ENCODE measurements at places on chromosomes 2 and 18.

- peak; percentile 20 for DNase-seq
- no peaks in the 10 kb centered on the region for H3K4me1 ChIP-seq
- H3K27me3 ChIP-seq: no peaks in the 10 kb centered on the region
- H3K27ac ChIP-seq: no peak overlapping the region
- H3K36me3 ChIP-seq: peaks cover 24% of the 10 kb centered on the region
Measured at GRCh38 chr2:239192456-239192855, 208.4 kb downstream of the HDAC4 start.

GRCh38 chr2:49959961-49960553, 805.7 kb upstream of the FSHR start:
- no peak overlapping the region for H3K4me3 ChIP-seq
- H3K27ac ChIP-seq: no peak overlapping the region
- H3K36me3 ChIP-seq: no peaks in the 10 kb centered on the region
- DNase-seq: no peak

DNA sequence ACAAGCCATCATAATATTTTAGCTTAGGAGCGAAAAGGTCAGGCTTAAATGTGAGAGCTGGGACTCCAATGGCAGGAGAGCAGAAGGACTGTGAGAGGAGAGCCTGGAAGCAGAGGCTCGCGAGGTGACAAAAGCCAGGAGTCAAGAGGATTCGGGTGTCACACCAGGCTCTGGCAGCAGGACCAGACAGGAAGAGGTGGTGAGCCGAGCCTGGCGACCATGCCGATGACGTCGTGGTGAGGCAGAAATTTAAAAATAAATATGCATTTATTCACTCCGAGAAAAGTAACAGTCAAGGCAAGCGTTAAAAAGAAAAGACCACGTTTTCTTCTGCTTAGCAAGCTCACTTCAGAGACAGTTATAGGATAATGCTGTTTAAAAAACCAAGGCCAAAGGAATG, 31.3 kb upstream of the ZNF236 start:
- H3K4me1 ChIP-seq: no peaks in the 10 kb centered on the region
- DNase-seq: no peak
- H3K27me3 ChIP-seq: no peaks in the 10 kb centered on the region
- H3K27ac ChIP-seq: no peak overlapping the region

DNA sequence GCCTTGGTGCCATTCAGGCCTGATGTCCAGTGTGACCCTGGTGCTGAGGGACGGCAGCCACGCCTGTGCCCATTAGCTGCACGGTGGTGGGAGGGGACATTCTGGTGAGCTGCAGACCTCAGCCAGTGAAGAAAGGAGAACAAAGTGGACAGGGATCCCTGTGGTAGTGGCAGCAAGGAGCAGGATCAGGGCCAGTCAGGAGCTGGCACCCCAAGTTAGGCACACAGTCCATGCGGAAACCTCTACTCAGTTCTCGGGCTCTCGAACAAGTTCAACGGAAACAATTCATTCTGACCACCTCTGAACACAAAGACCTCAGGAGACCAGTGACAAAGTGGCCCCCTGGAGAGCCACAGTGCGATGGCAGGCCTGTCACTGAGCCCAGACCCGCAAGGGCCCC, 30.1 kb downstream of the COA5 start:
- DNase-seq: no peak
- H3K27ac ChIP-seq: no peak overlapping the region
- no peaks in the 10 kb centered on the region for H3K27me3 ChIP-seq
- peaks cover 62% of the 10 kb centered on the region for H3K36me3 ChIP-seq
- no peak overlapping the region for H3K4me3 ChIP-seq

DNA sequence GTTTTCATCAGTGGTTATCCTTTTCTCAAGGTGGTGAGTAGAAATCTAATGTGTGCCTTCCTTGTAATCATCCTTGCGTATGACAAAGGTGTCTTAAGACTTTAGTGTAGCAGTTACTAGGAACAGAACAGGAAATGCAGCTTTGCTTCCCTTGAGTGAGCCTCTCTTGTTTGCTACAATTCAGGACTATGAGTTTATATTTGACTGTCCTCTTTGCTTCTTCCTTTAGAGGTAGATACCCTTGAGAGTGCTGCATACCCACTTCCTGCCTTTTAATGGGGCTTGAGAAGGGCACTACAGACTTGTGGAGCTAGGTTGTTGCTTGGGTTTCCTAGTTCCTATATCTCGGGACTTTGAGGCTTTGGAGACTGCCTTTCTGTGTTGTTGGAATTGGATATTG, 3.8 kb downstream of the KCNJ13 start:
- H3K27ac ChIP-seq: no peak overlapping the region
- no peak for DNase-seq
- no peaks in the 10 kb centered on the region for H3K4me1 ChIP-seq
- H3K36me3 ChIP-seq: peaks cover 25% of the 10 kb centered on the region
- no peaks in the 10 kb centered on the region for H3K27me3 ChIP-seq

GRCh38 chr2:74066491-74067203, 81.1 kb downstream of the BOLA3 start:
- no peak overlapping the region for H3K27ac ChIP-seq
- no peaks in the 10 kb centered on the region for H3K4me1 ChIP-seq
- no peak overlapping the region for H3K4me3 ChIP-seq
- no peaks in the 10 kb centered on the region for H3K27me3 ChIP-seq

DNA sequence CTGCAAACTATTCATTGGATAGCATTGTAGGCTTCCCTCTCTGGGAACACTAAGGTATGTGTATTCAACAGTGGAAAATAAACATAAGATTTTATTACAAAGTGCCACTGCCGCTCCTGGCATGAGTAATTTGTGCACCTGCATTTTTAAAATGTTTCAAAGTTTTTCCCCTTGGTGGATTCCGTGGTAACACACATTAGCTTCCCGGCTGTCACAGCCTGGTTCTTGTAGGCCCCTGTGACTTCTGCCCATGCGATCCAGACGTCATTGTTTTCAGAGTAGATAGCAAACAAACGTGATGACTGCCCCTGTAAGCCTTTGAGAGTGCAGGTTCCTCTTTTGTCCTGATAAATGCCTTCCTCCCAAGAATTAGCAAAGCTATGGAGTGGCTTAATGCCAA, 421.0 kb downstream of the ZNF521 start:
- DNase-seq: no peak
- peaks cover 8% of the 10 kb centered on the region for H3K4me1 ChIP-seq
- H3K4me3 ChIP-seq: no peak overlapping the region

DNA sequence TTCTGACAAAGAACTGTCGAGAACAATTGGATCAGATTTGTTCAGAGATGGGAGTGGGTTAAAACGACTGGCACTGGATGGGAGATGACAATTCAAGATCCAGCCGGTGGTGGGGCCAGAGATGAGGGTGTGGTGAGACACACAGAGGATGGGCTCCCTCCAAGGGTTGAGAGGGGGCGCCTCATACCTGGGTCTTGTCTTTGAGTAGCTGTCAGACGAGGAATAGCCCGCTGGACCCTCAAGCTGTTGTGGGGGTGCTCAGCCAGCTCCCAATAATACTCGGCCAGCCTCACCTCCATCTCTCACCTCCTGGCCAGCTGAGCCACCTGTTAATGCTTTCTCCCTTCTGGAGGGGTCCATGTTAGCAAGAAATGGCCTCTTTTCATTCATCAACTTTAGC, 14.0 kb downstream of the INPP5D start:
- no peak overlapping the region for H3K27ac ChIP-seq
- no peak overlapping the region for H3K4me3 ChIP-seq
- no peaks in the 10 kb centered on the region for H3K27me3 ChIP-seq
- no peaks in the 10 kb centered on the region for H3K36me3 ChIP-seq
- H3K4me1 ChIP-seq: peaks cover 4% of the 10 kb centered on the region

DNA sequence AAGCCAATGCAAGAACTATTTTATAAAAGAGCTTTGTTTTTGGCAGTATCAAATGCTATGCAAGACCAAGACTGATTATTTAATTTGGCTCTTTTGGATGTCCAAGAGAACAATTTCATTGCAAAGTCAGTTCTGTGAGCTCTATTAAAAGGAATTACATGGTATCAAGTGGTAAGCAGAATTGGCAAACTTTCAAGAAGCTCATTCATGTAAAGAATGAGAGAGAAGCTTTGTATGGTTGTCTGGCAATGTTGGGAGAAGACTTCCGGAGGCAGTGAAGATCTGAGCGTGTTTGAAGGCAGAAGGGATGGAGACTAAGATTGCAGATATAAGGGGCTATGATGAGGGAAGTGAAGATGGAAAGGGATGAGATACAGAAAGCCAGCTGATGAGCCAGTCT, 49.6 kb downstream of the CPS1 start:
- H3K27me3 ChIP-seq: no peaks in the 10 kb centered on the region
- no peaks in the 10 kb centered on the region for H3K4me1 ChIP-seq
- H3K36me3 ChIP-seq: no peaks in the 10 kb centered on the region
- H3K4me3 ChIP-seq: no peak overlapping the region

DNA sequence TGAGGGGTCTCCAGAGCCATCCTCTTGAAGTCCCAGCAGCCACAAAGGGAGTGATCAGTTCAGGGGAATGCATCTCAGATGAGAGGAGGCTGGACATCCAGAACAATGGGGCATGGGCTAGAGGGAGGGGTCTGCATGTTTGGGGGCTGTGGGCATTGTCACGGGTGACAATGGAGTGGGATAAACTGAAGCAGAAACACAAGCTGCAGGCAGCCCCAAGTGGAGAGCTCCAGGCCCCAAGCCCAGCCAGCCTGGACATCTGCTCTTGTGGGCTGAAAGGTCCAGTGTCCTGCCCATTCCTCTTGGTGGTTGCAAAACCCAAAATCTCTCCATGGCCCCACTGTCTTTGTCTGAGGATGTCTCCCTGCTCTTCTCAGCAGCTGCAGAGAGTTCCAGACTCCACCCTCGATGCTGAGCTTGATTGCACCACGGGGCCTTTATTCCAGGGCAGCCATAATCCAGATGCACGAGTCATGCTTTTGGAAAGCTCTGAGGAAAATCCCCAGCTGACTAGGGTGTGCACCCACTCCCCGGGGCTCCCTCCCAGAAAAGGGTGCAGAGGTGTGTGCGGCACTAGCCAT, 149.4 kb downstream of the TNS1 start:
- H3K27ac ChIP-seq: no peak overlapping the region
- no peaks in the 10 kb centered on the region for H3K27me3 ChIP-seq
- no peak overlapping the region for H3K4me3 ChIP-seq
- H3K36me3 ChIP-seq: no peaks in the 10 kb centered on the region
- DNase-seq: no peak

DNA sequence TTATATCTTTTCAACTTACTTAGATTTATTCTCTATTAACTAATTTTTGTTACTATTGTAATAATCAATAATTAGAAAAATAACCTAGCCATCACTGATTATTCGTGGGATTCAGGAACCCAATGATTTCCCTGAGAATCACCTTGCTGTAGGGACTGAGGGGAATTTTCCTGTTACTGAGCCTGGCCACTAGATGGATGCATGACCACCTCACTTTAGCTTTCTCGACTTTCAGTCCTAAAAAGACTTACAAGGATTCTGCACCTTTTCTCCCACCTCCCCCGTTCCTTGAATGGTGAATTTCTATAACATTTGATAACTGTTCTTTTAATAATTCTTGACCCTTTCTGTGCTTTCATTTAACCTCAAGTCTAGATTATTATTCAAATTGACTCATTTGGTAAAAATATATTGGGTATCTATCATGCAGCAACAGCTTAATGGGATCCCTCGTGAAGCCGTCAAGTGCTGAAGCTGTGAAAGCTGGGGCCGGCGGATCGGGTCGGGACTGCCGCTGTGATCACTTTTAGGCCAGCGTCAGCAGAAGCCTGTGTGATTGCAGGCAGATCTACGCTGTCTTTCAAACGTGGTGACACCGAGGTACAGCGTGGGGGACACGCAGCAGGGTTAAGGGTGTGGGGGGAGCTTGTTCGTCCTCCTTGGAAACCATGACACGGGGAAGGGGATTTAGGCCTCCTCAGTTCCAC, 38.8 kb upstream of the TMEM18 start:
- no peaks in the 10 kb centered on the region for H3K27me3 ChIP-seq
- no peak for DNase-seq
- no peaks in the 10 kb centered on the region for H3K36me3 ChIP-seq
- H3K4me1 ChIP-seq: peaks cover 3% of the 10 kb centered on the region
- no peak overlapping the region for H3K27ac ChIP-seq

DNA sequence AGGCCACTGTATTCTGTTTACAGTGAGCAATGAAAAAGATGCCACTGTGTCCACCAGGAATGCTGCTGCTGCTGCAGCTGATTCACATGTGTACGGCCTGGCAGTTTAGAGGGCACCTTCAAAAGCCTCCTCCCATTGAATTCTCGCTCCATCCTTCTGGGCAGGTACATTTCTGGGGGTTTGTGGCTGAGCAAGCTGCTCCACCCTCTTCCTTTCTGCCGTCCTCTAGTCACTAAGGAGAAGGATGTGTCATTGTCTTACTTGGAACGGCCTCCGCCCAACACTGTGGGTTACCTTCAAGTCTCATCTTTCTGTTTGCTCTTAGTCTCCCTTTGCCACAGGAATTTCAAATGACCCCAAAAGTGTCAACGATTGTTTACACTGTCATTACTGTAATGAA, 182.0 kb downstream of the ZBTB7C start:
- H3K4me3 ChIP-seq: no peak overlapping the region
- H3K27ac ChIP-seq: no peak overlapping the region
- H3K36me3 ChIP-seq: no peaks in the 10 kb centered on the region
- no peaks in the 10 kb centered on the region for H3K27me3 ChIP-seq
- no peak for DNase-seq

GRCh38 chr2:237704501-237705434, 77.4 kb downstream of the LRRFIP1 start:
- no peak overlapping the region for H3K27ac ChIP-seq
- H3K27me3 ChIP-seq: no peaks in the 10 kb centered on the region
- DNase-seq: no peak
- peaks cover 2% of the 10 kb centered on the region for H3K36me3 ChIP-seq

DNA sequence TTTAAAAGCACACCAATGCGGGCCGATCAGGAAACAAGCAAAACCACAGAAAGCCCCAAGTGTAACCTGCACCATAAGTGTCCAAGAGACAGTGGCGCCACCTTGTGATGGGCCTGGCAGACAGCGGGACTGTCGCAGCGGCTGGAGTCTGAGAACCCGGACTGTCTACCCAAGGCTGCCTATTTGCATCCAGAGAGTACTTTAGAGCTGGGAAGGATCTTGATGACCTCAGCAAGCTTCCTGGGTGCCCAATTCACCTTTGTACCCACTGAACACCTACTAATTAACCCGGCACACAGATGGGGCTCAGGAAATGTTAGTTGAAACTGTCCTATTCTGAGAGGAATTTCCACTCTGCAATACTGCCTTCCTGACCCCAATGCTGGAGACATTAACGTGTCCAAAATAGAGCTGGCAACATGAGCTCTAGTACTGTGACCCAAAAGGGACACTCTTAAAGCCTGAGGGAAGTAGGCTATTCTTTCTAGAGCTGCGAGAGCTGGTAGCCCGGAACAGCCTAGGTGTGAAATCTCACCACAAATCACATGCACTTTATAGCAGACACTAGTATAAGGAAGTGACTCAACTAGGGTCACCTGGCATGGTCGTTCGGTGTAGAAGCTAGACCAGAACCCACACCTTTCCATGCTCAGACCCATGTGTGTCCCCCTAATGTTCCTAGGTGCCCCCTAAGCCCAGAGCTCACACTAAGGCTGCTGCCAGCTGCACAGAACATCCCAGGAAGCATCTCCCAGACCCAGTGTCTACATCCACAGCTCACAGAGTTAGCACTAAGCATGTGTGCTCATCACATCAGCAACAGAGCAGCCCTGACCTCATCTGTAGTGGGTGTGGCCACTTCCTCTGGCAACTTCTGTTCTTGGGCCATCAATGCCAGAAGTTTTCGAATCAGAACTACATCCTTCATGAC, 25.4 kb downstream of the POLR1A start:
- H3K27me3 ChIP-seq: no peaks in the 10 kb centered on the region
- H3K27ac ChIP-seq: no peak overlapping the region
- peaks cover 53% of the 10 kb centered on the region for H3K36me3 ChIP-seq
- H3K4me1 ChIP-seq: no peaks in the 10 kb centered on the region
- DNase-seq: peak; percentile 73
